Stimulated activated CD4-positive, alpha-beta T cell treated with anti-CD3 and anti-CD28 coated beads, TNF-alpha, amount 100 ng/mL, for 24 hours (primary cell): ENCODE measurements at places on chromosomes 3 and 15.

DNA sequence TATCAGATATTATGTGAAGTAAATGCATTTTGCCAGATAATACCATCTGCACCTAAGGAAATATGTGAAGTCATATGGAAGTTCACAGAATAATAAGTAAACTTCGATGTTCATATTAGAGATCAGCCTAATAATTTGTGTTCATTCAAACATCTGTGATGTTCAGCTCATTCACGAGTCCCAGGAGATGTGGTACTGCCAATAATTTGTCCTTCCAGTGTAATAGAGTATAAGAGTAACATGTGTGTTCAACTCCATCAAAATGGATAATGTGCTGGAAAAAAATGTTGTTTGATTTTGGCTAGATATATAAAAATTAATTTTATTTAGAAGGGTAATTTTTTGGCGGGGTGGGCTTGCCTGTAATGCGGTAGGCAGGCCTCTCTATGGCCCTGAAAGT, 75.4 kb upstream of the ARL6 start:
- no peak for DNase-seq

- no peak for DNase-seq
These were observed 11.2 kb downstream of the SCAP start for GRCh38 chr3:47464588-47464987.

GRCh38 chr15:46441294-46442062, 806.6 kb downstream of the SQOR start:
- DNase-seq: no peak

GRCh38 chr3:89038869-89039268, 68.6 kb upstream of the EPHA3 start:
- no peak for DNase-seq

DNA sequence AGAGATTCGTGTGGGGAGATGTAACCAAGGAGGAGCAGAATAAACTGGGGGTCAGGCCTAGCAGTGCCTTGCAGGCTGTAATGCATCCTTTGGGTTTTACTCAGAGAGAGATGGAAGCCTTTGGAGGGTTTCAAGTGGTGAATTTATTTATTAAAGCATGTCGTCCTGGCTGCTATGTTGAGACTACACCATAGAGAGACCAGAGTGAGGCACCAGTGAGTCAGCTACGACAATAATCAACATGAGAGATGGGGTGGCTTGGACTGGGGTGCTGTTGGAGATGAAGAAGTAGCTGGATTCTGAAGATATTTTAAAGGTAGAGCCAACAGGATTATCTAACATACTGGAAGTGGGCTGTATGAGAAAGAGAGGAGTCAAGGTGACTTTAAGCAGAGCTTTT, 335.3 kb upstream of the ARHGEF26 start:
- DNase-seq: no peak

DNA sequence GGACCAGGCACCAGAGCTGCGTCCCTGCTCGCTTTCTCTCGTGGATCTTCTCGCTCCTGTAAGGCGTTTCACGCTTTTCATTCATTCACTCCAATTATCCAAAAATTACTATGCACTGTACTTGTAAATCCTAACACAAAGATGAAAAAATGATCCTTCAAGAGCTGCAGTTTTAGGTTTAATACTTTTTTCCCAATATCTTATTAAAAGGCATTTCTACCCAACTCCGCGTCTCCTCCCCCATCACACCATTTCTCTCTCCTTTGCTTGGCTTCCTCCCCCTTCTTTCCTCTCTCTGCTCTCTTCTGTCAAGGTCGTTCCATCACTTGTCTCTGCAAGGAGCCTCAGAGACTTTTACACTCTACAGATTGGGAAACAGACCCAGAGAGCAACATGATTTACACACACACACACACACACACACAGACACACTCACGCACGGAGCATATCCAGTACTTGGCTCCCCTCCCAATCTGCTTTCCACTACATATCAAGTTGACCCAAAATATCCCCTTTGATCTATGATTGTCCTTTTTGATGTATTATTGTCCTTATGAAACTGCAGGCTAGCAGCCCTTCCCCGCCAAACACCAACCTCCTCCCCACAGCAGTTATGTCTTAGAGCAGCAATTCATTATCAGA, 479 bp upstream of the CLDN1 start:
- no peak for DNase-seq

GRCh38 chr15:88337993-88338392, 81.5 kb upstream of the NTRK3 start:
- no peak for DNase-seq

DNA sequence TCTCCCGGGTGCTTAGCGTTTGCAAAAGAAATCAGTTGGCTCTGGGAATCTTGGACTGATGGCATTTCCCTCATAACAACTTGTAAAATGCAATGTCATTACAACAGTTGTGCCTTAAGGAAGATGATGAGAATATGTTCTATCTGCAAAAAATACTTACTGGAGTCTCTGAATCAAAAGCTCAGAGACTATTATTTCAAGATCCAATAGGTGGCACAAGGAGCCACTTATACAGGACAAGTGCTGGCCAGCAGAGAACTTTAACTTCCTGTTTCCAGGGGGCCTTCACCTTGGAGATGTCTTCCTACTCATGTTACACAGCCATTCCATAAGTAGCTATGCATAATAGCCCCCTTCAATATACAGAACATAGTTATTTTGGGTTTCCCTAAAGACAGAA, 8.9 kb upstream of the RPS27L start:
- no peak for DNase-seq

GRCh38 chr3:17175187-17175807, 290.5 kb downstream of the PLCL2 start:
- DNase-seq: no peak

GRCh38 chr3:70149714-70150400, 150.3 kb downstream of the SAMMSON start:
- no peak for DNase-seq
